ENCODE measurements at places on chromosomes 6 and 20.
A peak's percentile ranks its signal among the peaks of the same experiment; 100 is the strongest.

GRCh38 chr20:22586645-22587310 is 2.4 kb upstream of the FOXA2 start:
- H3K36me3 ChIP-seq = no peaks in the 10 kb centered on the region
- no peak overlapping the region for H3K4me3 ChIP-seq
- H3K27me3 ChIP-seq = peaks cover 85% of the 10 kb centered on the region
- H3K4me1 ChIP-seq = peaks cover 45% of the 10 kb centered on the region

DNA sequence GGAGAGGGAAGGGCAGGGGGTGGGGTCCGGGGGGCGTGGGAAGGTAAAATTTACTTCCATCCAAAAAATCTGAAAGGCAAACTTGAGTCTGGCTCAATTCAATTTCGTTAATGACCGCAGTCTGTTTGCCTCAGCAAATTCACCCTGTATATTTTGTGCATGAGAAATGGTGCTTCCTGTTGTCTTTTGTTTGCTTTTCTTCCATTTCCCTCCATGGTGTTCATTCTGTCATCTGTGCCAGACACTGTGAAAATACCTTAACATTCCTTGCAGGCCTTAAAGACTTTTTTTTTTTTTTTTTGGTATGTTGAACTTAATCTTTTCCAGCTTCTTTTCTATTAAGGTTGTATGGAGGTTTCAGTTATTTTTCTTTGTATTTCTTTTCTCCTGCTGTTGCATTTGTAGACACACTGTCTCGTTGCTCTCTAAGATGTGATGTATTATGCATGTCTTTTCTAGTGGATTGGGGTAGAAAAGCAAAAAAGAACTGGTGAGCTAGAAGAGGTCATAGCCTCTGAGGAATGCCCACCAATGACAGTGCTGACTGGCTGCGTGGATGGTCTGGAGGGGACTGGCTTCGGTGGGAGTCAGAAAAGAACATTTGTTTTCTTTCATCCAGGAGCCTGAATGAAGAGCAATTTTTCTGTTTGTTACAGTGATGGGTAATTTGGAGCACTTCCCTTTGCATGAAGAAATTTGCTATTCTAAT is 585.0 kb upstream of the MAP3K7 start:
- H3K27me3 ChIP-seq = no peaks in the 10 kb centered on the region
- no peak for DNase-seq
- H3K36me3 ChIP-seq = no peaks in the 10 kb centered on the region

DNA sequence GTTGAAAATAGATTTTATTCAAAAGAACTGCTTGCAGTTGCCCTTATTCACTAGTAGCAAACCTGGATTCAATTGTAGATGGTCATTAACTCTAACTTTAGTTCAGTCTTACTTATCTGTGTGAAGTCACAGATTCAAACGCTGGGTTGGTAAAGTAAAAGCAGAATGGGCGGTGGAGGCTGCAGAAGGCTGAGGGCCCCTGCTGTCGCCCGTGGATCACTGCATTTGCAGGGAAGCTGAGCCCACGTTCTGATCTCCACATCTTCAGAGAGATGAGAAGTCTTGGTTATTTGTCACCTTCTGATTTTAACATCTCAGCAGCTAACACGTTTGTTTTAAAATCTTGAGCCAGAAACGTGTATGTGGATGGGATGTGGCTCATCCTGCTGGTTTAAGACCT is 75.1 kb downstream of the SNX9 start:
- no peak for DNase-seq
- H3K27me3 ChIP-seq = no peaks in the 10 kb centered on the region
- H3K36me3 ChIP-seq = peaks cover 43% of the 10 kb centered on the region
- no peaks in the 10 kb centered on the region for H3K4me1 ChIP-seq
- H3K27ac ChIP-seq = no peak overlapping the region

GRCh38 chr6:140217283-140217682 is 842.8 kb upstream of the CITED2 start:
- no peaks in the 10 kb centered on the region for H3K4me1 ChIP-seq
- no peak overlapping the region for H3K4me3 ChIP-seq
- peaks cover 6% of the 10 kb centered on the region for H3K36me3 ChIP-seq
- H3K27ac ChIP-seq = no peak overlapping the region

GRCh38 chr20:61399433-61399832 is 147.4 kb downstream of the CDH4 start:
- no peak overlapping the region for H3K4me3 ChIP-seq
- no peak overlapping the region for H3K27ac ChIP-seq
- no peaks in the 10 kb centered on the region for H3K4me1 ChIP-seq
- no peaks in the 10 kb centered on the region for H3K36me3 ChIP-seq

DNA sequence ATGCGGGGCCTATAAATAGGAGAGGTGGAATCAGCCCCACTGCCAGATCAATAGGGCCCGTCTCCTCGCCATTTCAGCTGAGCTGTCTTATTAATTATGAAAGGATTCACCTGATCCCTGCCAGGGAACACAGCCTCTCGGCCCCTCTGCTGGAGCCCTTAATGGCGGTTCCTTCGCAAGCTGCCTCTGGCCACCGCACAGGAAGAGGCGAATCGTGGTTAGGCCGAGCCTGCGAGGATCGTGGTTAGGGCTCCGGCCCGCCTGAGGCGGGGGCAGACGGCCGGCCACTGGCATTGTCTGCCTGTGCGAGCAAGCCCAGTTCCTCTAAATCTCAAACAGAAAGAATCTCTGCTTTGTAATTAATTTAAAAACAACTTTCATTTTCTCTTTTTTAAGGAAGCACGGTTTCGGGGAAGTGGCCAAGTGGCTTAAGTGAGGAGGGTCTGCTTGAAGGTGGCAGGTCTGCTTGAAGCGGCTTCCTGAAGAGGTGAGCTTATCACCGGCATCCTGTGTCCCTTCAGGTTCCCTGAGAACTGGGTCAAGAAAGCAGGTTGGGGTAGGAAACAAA is 9.2 kb downstream of the NRN1 start:
- H3K36me3 ChIP-seq = no peaks in the 10 kb centered on the region
- peak overlapping the region; percentile 61 for H3K4me3 ChIP-seq

DNA sequence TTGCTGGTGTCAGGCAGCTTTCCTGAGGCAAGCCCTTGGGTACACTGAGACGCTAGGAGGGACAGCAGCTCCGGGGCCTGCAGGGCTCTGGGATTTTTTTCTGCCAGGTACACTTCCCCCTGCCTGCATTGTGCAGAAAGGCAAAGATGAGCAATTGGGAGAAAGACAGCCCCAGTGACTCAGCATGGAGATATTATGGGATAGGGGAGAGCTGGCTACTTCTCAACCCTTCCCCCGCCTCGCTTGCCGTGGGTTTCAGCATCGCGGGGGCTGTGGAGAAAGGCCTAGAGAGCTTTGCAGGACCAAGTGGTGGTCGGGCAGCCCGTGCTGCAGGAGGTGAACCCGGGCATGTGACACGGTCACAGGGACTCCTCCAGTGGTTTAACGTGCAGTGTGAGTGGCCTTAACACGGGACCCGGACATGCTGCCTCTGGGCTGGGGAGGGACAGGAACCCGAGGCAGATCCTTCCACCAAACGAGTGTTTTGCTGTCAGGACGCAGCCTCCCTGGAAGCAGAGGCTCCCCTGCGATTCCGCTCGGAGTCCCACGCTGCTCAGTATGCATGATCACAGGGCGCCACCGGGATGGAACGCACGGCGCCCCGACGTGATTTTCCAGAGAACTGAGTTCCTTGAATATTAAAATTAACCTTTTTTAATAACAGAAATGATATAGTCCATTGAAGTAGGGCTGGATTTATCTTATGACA is 139.9 kb downstream of the CDH4 start:
- H3K36me3 ChIP-seq = no peaks in the 10 kb centered on the region
- no peak for DNase-seq
- H3K4me3 ChIP-seq = no peak overlapping the region
- H3K4me1 ChIP-seq = no peaks in the 10 kb centered on the region

Measured in tibial artery (tissue), 4 donors.